ENCODE measurements at places on chromosomes 6 and 20.
A peak's percentile ranks its signal among the peaks of the same experiment; 100 is the strongest.

GRCh38 chr20:36886859-36887751, 11.2 kb downstream of the TLDC2 start:
- peak; percentile 25 for DNase-seq

DNA sequence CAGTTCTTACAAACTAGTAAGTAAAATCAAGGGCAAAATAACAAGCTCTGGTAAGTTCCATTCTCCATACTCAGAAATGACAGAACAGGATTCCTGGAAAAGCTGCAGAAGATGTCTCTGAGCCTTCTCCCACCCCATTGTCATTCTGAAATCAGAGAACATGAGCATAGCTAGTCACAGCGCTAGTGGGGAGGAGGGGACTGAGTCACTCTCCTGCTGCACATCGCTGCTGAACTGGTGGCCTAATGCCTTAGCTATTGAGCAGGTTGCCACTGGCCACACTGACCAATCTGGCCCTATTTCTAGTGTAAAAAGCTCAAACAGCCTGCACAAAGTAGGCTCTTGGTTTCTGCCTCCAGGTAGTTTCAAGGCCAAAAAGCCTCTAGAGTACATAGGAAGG, 26.1 kb upstream of the RIPPLY2 start:
- no peak for DNase-seq

- no peak for DNase-seq
Measured at GRCh38 chr6:54578261-54578660, 268.3 kb upstream of the FAM83B start.

- DNase-seq = no peak
Measured at GRCh38 chr20:12276011-12276673, 358.4 kb downstream of the BTBD3 start.

GRCh38 chr20:58710481-58711265, 18.1 kb downstream of the NPEPL1 start:
- DNase-seq = no peak

DNA sequence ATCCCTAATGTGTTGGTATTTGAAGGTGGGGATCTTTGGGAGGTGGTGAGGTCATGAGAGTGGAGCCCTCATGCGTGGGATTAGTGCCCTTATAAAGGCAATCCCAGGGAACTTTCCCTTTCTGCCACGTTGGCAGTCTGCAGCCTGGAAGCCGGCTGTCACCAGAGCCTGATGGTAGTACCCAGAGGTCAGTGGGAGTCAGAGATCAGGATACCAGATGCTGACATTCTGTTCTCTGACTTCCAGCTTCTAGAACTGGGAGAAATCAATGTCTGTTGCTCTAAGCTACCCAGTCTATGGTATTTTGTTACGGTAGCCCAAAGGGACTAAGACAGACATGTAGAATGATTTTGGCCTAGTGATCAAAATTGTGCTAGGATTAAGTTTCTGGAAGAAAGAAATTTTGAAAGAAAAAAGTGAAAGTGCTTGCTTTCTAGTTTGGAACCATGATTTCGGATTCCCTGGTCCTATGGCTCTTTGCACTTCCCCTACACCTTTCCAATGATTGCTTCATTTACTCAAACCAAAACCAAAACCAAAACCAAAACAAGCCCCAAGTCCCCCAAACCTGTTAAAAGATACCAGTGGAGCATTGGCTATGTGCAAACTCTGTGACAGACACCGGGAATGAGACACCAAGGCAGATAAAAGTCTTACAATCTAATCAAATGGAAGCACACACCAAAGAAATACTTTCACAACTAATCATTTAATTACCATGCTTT, 173.7 kb upstream of the ZNF217 start:
- no peak for DNase-seq

DNA sequence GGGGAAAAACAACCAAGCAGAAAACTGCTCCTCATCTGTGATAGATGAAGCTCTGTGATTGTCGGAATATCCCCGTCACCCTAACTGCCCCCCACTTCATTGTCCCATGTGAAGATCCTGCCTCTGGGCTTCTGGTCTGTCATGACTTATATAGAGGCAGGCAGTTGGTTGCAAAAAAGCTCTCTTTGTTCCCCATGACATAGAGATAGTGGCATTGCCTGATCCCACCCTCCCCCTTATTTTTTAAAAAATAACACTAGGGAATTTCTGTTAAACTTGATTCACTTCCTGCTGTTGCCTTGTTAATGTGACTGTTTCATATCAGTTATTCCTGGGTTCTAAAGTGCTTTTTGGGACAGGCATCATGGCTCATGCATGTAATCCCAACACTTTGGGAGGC, 203.1 kb downstream of the JARID2 start:
- no peak for DNase-seq

DNA sequence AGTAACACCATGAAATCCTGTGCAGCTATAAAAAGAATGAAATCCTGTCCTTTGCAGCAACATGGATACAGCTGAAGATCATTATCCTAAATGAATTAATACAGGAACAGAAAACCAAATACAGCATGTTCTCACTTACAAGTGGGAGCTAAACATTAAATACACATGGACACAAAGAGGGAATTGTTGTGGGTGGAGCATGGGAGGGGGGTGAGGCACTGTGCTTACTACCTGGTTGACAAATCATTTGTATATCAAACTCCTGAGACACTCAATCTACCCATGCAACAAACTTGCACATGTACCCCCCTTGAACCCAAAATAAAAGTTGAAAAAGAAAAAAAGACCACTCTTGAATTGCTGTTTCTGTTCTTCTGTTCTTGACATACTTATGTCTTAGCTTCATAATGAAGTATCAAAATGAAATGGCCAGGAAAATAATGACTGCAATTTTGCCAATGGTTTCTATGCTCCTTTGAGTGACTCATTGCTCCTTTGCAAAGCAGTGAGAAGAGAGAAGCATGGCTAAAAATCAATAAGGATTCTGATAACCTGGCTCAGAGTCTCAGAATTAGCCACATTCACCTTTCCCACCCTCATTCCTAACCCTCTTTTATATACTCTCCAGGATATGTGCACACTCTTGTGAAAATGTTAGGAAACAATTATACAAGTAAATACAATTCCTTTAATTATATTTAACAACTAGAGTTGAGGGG, 71.0 kb downstream of the CYP39A1 start:
- DNase-seq = no peak
